ENCODE measurements at places on chromosomes 2 and 18.

DNA sequence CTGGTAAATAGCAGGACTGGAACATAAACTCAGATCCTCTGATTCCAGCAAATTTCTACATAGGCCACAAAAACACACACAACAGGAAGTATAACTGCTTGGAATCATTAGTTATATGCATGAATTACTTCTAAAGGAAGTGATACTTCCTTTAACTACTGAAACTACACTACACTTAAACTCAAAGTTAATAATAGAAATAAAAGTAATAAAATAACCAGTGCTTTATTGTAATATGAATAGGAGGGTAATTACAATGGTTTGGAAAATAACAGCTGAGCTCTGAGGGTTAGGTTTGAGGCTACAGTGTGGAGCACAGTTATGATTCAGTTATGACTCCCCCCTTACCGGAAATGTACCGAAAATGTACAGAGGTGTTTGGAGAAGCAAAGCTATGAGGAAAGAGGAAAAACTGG lies 18.5 kb upstream of the POLI start:
- DNase-seq: no peak

DNA sequence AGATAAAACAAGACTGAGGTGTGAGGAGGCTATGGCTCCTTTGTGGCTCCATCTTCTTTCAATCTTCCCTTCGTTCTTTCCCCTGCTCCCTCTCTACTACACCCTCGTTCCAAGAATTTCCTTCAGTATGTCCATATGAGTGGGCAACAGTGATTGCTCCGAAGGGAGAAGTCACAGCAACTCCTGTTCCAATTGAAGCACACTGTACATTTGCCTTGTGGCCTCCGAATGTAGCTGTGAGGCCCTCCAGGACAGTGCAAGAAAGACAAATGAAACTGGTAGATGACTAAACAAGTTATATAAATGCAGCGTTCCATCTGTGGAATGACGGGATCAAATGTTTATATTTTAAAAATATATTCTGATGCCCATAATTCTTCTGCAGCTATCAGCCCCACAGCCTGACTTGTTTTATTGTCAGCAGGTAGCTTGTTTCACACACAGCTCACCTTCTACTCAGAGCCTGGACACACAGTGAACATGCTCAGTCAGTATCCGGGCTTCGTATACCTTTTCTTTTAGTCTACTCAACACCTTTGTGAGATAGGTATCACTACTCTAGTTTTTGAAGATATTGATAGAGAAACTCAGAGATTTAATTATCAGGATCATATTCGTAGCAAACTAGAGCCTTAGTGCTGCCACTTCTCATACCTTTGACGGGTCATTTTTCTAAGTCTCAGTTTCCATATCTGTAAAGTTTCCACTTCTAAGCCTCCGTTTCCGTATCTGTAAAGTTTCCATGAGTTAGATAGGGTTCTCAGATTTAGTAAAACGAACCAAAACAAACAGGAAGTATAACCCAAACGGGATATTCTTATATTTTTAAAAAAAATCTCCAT lies 216.7 kb upstream of the STON1 start:
- DNase-seq: no peak

GRCh38 chr2:73985308-73986084 lies 786 bp downstream of the TET3 start:
- DNase-seq: no peak

DNA sequence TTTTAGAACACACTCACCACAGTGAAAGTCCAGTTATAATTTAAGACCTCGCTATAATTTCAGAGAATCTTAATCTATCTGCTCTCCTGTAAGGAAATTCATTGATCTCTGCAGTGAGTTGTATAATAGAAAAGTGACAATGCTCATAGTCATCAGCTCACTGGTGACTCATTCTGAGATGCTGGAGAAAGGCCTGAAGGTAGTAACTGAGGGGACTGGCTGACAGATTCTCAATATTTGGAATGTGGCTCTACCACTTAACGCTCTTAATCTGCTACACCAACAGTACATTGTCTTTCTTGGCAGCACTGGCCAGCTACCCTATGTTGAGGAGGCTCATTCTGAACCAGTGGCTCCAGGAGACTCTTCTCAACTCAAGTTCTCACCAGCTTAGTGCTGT lies 246.1 kb downstream of the RPRM start:
- DNase-seq: no peak

GRCh38 chr2:142878031-142878678 lies 691 bp downstream of the KYNU start:
- no peak for DNase-seq

Data from HTR-8/SVneo (cell line).